Stimulated activated CD4-positive, alpha-beta T cell treated with anti-CD3 and anti-CD28 coated beads, Interleukin-2, amount 100 ng/mL, for 24 hours (primary cell): ENCODE measurements at places on chromosomes 2 and 18.

DNA sequence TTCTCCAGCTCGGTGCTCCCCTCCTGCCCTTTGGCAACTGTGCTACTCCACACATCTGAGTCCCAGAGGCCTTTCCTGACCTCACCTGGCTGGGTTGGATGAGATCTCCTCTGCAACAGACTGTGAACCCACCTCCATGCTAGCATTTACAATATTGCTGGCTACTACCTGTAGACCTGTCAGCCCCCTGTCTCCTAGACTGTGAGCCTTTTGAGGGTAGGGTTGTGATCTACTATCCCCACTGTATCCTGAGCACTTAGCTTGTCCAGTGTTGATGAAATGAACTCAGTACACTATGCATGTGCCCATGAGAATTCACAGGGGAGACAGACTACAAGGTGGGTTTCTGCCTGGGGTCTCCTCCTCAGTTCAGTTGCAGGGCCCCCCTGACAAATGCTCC is 70.1 kb downstream of the C1QL2 start:
- DNase-seq: no peak

- DNase-seq: no peak
These were observed 202.4 kb downstream of the EXOC6B start for GRCh38 chr2:72623481-72623880.

DNA sequence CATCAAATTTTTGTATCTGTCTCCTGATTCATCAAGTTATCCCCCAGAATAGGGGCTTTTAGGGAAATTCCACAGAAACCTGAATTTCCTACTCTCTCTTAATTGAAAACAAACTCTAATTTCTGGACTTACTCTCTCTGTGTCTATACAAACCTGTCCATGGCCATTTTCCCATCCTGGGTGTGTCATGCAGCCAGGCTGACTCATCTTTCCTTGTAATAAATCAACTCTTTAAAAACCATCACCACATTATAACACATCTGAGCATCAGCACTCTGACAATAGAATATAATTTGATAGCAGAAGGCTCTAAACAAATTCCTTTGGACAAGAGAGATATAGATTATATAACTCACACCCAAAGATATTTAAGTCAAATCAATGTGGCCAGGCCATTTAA is 610.2 kb downstream of the DCC start:
- no peak for DNase-seq

- DNase-seq: no peak
These were observed 113.3 kb upstream of the ALKAL2 start for GRCh38 chr2:401019-401679.

DNA sequence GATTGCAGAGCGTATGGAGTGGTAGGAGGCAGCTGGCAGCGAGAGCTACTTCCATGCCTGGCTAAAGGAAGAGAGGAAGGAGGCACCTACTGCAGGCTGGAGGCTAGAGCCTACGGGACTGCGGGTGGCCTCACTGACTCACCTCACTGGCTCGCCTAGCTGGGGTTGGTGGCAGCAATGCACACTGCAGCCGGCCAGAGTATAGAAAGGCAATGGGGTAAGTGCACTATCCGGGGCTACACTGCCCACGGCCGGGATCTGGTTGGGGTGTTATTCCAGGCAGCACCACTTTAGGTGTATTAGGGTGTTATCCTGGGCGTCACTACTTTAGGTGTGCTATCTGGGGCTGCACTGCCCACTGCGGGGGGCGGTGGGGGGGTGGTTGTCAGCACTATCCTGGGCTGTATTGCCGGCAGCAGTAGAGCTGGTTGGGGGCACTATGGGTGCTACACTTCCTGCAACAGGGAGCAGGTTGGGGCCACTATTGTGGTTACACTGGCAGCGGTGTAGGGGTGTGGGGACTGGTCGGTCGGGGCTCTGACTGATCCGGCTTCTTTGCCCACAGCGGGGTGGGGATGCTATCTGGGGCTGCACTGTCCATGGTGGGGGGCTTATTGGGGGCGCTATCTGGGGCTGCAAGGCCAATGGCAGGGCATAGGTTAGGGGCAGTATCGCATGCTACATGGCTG is 33.3 kb upstream of the ANKRD62 start:
- no peak for DNase-seq

DNA sequence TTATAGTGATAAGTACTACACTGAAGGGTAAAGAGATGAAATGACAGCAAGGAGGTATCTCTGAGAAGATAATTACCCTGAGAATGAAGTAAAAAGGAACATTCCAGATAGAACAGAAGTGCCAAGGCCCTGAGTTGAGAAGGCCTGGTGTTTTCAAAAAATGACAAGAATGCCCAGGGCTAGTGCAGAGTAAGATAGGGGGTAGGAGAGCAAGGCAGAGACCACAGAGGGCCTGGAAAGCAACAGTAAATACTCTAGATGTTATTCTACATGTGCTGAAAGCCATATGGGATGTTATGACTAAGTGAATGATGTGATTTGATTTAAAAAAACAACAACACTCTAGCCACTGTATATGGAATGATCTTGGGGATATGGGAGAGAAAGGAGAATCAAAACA is 52.3 kb downstream of the BAZ2B start:
- no peak for DNase-seq

DNA sequence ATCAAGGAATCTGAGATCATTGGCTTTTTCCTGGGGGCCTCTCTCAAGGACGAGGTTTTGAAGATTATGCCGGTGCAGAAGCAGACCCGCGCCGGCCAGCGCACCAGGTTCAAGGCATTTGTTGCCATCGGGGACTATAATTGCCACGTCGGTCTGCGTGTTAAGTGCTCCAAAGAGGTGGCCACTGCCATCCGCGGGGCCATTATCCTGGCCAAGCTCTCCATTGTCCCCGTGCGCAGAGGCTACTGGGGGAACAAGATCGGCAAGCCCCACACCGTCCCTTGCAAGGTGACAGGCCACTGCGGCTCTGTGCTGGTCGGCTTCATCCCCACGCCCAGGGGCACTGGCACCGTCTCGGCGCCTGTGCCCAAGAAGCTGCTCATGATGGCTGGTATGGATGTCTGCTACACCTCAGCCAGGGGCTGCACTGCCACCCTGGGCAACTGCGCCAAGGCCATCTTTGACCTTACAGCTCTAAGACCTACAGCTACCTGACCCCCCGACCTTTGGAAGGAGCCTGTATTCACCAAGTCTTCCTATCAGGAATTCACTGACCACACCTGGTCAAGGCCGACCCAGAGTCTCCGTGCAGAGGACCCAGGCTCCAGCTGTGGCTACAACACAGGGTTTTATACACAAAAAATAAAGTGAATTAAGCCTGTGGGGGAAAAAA is 141.8 kb downstream of the SOCS6 start:
- DNase-seq: no peak

DNA sequence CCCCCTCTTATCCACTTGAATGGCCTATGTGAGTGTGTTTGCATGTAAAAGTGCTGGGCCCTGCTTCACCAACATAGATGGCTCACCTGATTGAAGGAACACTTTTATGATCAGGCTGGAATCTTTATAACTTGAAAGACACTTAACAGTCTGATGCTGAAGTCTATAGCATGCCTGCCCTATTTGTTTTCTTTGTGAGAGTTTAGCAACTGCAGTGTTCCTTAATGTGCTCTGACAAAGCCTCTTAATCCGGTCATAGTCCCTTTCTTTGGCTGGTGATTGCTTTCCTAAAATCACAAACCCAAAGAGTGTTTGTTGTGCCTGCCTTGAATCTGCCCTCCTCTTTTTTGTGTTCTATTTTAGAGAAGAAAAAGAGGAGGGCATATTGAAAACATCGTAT is 1382.8 kb upstream of the CELF4 start:
- no peak for DNase-seq

- no peak for DNase-seq
These were observed 390.7 kb downstream of the METTL4 start for GRCh38 chr18:2180586-2180985.

DNA sequence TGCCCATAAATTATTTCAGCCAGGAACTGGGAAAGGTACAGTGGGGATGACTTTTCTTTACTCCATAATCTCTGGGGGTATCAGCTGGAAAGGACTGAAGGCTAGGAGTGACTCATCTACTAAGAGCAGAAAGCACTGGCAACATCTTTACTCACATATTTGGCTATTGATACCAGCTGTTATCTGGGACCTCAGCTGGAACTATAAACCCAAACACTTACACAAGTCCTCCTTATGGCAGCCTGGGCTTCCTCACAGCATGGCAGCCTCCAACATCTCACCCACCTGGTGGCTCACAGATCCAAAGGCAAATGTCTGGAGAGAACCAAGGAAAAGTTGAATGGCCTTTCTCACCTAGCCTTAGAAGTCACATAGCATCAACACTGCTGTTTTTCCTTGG is 379.0 kb upstream of the RND3 start:
- no peak for DNase-seq

DNA sequence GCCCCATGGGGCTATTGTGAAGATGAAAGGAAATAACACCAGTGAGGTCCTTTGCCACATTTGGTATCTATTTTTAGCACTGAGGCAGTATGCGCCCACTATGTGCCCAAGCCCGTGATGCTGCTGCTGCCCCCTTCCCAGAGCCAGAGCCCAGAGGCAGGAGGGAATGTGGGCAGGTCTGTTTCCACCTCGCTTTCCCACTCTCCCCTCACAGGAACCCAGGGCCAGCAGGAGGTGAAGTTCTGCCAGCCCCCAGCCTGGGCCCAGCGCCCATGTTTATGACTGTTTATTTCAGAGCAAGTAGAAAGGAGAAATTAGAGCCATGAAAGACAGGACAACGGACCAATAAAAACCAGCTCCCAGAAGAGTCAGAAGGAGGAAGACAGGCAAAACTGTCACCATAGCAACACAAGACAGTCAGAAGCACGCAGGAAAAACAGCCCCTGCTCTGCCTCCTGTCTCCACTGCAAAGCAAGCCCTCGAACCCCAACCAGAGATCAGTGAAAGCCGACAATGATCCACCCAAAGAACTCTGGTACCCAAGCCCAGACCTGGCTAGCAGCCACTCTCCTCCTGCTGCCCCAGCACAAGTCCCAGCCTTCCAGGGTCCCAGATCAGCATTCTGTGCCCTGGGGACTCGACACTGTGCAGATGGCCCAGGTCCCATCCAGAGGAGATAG is 1.4 kb downstream of the CYRIA start:
- DNase-seq: no peak

GRCh38 chr2:74694281-74694680 is 40.2 kb downstream of the SEMA4F start:
- DNase-seq: no peak

DNA sequence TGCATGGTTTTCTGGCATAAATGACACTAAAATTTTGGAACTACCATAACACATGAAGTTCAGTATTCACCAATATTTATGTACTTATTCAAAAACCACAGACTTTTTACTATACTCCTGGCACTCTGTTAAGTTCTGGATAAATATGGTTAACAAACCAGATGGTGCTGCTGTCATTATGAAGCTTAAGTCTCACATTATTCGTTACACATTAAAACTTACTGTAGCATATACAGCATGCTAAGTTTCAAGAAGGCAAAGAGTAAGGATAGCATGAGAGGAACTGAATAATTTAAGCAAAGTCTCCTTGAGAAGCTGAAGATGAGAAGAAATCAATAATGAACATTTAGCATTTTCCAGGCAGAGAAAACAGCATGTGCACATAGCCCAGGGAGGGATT is 929.5 kb downstream of the NRXN1 start:
- no peak for DNase-seq
